ENCODE measurements at places on chromosomes 5 and 9.

DNA sequence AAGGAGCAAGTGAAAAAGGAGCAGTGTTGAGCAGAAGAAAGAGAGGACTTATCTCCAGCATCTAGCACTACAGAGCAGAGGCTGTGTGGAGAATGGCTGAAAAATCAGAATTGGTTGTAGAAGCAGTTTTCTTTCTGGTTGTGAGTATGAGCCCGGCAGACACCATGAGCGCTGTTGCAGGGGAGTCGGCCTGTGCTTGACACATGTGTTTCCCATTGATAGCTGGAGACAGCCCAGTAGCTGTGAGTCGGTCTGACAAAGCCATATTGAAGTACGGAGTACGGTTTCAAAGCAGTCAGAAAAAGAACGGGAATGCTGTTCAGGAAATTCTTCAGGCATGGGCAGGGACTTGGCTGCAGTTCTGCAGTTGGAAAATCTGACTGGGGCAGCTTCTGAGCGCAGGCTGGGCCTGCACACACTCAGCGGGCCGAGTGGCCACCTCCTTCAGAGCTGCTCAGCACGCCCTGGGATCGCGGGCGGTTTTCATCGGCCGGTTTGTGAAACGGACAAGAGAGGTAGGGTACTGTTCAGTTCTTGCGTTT is at the start of gene SGCD:
SGCD (plus strand) TSS at position 447 of the 542 bp plus-strand sequence.
- DNase-seq, result no peak

- no peak for DNase-seq
These were observed 2.3 kb downstream of the SLC44A1 start for GRCh38 chr9:105246656-105247173.

DNA sequence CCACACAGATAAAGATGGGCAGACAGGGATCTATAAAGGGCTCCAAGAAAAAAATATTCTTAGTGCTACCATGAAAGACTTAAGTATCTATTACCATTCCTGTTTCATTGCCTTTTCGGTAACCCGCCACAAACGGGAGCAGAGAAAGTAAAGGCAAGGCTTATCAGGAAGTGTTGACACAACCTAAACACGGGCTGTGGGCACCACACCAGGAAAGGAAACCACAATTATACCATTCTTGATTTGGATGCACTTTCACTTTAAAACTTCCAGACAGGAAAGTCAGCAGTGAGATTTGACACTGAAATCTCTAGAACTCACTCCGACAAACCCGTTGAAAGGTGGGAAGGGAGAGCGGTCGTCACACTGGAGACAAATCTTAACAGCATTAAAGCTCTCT is 6.5 kb downstream of the TLE1 start:
- no peak for DNase-seq

DNA sequence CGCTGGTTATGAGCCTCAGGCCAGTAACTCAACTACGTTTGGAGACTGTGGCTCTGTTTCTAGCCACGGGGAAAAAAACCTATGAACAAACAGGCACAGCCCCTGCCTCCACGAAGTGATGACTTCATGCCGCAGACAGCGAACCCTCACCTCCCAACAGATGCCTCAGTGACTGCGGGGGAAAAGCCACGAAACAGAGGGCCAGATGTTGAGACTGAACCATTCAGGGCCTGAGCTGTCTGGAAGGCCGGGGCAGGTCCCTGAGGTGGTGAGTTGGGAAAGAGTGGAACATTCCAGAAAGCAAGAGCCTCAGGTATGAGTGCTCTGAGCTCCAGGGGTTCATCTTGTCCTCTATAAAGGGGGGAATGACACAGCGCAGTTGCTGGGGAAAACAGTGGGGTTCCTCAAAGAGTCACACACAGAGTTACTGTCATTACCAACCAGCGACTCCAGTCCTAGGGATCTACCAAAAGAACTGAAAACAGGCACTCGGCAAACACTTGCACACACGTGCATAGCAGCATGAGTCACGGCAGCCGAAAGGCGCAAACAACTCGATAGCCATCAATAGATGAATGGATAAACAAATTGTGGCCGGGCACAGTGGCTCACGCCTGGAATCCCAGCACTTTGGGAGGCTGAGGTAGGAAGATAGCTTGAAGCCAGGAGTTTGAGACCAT is 15.3 kb downstream of the PLPP7 start:
- no peak for DNase-seq

DNA sequence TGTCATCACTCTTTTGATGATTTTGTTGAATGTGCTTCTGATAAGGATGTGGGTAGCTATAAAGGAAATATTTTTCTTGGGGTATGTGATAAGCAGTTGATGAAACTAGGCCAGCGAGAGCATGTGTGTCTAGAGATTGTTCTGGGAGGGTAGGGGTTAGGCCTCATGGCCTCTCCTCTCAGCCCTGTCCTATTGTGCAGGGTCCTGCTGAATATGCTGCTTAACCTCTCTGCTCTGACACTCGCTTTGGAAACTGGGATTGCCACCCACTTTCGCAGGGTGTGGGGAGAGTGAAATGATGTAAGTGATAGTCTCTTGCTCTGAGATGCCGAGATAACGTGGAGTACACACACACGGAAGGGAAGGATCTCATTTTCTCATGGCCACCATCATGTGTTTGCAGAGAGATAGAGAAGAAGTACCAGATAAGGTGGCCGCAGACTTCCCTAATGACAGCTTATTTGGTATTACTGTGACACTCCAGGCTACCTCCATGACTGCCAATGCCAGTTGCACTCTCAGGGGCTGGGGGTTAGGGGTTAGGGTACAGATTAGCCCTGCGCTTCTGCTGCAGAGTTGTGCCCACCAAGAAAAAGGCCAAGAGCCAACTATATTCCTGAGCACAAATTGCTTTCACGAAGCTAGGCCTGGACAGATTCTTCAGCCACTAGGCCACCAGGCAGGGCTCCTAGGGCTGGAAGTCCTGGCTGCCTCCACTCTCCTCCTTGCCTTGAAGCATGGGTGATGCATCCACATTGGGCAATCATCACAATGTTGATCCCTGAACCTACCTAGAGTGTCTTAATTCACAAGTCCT is 25.2 kb upstream of the TNFAIP8 start:
- peak; percentile 52 for DNase-seq

DNA sequence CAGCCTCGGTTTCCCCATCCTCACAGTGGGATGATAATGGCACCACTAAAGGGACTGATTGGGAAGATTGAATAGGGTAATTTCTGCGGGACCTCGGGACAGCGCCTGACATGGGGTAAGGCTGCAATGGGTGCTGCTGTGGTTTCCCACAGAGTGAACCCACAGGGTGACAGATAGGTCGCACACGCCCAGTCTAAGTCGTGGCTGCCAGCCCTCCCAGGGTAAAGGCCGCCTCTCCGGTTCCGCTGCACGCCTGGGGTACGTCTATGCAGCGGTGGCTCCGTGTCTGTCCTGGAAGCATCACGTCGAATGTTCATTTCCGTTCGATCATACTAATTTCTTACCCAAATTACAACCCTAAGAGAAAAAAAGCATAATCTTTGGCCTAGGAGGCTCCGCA is 631 bp downstream of the CFAP77 start:
- no peak for DNase-seq

DNA sequence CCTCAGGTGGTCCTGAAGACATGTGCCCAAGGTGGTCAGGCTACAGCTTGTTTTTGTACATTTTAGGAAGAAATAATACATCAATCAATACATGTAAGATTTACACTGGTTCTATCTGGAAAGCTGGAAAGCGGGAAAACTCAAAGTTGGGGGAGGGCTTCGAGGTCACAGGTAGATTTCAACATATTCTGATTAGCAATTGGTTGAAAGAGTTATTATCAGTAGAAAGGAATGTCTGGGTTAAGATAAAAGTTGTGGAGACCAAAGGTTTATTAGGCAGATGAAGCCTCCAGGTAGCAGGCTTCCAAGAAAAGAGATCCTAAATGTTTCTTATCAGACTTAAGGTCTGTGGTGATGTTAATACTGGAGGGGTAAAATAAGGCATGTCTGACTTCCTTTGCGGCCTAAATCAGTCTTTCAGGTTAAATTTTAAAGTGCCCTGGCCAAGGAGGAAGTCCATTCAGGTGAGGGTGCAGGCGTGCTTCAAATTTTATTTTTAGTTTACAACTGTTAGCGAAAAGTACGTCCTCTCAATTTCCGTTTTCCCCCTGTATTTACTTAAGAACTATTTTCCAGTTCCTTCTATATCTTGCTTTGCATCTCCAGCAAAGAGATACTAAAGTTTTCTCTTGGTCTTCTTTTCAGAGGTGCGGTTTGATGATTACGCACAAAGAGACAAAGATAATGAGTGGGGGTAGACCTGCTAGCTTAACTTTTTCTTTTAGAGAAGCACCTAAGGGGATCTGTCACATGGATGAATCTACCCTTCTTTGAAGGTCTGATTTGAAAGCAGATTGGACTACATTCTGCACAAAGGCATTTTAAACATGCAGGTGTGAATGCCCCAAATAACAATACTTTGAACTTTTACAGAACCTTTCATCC is 578.6 kb downstream of the RAB3C start:
- DNase-seq, result no peak

DNA sequence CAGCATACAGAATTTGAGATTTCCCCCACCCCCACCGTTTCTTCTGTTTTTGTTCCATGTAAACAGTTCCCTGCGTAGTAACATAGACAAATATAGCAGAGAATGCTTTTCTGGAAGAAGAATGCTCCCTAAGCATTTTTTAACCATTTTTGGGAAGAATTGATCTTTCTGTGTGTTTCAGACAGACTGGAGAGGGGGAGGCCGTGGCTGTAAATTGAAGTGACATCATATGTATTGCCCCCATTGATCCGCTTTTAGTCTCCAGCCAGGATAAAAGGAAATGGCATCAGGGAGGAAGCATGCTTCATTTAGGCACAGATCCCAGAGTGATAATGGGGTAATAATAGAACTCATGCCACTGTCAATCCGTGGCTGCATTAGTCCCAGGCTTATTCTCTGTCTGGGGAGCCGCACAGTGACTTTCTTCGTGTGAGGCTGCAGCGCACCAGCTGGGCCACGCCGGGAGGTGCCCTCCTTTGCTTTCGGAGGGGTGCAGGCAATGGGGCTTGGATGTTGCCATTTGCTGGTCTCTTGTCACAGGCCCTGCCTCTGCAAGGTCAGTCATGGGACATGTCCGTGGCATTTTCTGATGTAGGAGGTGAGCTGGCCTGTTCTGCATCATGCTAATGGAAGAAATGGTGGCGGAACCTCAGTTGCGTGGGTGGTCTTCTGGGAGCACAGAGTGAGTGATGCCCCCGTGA is 261.5 kb downstream of the FANCC start:
- no peak for DNase-seq

GRCh38 chr9:126614088-126614454 is 343 bp downstream of the LMX1B start:
- DNase-seq, result no peak

GRCh38 chr9:81379655-81380054 is 309.7 kb downstream of the TLE1 start:
- no peak for DNase-seq

DNA sequence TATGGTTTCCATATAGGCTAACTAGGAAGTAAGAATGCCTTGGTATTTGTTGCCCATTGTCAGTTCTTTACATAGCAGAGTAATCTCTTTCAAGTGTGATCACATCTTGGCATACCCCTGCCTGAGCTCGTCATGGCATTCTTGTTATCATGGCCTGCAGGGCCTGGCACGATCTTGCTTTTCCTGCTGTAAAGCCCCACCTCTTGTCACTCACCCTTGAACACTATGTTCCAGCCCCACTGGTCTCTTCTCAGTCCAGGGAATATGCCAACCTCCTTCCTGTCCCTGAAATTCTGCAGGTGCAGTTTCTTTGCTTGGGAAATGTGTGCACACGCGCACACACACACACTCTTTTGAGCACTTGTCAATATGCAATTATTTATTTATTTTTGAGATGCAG is 250.2 kb upstream of the DMRT1 start:
- DNase-seq, result no peak

DNA sequence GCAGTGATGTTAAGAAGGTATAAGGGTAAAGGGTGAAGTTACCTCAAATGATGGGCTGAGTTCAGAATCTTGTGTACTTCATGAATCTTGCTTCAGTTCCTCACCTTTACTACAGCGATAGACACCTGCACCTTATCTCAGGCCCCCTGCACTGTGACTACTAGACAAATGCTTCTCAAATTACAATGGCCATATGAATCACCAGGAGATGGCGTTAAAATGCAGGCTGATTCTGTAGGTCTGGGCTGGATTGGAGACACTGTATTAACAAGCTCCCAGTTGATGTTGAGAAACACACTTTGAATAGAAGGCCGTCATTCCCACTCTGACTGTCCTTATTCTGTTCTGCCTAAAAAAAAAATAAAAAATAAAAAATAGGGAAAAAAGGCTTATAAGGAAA is 29.8 kb downstream of the TARS1 start:
- DNase-seq, result no peak

- DNase-seq, result no peak
These were observed 2.5 kb downstream of the IL7R start for GRCh38 chr5:35859101-35859661.

GRCh38 chr9:126462617-126463016 is 136.0 kb downstream of the MVB12B start:
- DNase-seq, result no peak

GRCh38 chr5:122693963-122694362 is 80.9 kb upstream of the SNX2 start:
- DNase-seq, result no peak

- DNase-seq, result no peak
These were observed 56.2 kb upstream of the TRAF1 start for GRCh38 chr9:120982836-120983235.

DNA sequence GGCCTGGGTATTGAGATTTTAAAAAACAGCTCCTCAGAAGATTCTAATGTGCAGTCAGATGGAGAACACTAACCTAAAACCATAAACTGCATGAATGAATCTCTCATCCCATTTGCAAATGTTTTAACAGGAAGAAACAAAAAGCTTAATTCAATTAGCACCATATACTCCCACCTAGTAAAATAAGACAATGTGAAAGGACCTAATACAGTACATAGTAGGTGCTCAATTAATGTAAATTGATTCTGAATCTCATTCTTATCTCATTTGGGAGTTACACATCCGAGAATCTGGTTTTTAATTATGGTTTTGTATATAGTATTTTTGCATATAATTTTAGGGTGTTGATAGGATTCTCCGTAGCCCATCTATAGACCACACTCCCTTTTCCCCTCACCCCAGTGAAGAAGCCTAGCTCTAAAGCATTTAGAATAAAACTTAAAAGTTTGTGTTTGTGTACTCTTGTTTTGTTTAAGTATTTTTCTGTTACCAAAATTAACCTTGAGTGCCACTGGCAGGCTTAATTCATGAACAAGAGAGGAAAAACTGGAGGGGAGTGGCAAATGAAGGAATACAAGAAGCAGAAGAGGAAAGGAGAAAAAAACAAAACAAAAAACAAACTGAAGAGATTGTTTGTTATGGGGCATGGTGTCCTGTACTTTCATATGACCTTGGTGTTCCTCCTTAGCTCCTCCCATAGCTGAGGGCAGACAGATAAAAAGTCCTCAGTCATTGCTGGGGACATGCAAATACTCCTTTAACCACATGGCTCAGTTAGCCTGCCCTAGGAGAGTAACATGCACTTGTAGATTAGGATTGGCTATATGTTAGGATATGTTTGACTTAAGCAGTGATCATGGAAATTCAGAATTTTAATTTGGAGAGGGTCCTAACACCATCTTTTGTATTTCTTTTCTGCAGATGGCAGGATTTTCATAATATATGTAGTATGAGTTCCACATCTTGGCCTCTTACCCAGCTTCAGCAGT is 1.2 kb downstream of the RNF14 start:
- DNase-seq, result no peak
